ENCODE measurements at places on chromosomes 16 and 17.

GRCh38 chr16:27676839-27677238, 126.9 kb downstream of the KATNIP start:
- no peak for DNase-seq

DNA sequence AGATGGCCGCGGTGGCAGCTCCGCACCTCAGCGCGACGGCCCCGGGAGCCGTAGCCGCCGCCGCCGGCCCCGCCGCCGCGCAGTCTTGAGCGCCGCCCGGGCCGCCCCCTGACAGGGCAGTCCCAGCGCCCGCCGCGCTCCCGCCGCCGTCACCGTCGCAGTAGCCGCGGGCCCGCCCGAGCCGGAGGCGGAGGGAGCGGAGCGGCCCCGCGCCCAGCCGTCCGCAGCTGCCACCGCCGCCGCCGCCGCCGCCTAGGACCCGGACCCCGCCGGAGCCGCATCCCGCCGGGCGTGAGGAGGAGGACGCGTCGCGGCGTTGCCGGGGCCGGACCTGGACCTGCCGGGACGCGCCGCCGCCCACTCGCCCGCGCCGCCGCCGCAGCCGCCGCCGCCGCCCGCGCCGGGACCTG, 218 bp downstream of the TNRC6C start:
- DNase-seq, result no peak

- DNase-seq, result no peak
Observed at GRCh38 chr17:31251105-31251969, 45.7 kb downstream of the OMG start.

DNA sequence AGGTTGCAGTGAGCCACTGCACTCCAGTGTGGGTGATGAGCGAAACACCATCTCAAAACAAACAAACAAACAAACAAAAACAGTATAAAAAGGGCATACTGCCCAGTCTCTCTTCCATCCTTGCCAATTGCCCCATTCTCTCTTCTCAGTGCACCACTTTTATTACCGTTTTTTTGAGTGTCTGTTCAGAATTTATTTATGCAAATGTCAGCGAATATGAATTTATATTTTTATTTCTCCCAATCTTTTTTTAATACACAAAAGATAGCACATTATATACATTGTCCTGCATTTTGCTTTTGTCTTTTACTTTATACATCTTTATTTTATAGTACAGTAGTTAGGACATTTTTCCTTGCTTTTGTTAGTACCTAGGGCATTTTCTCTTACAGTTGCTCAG, 19.6 kb downstream of the RNF135 start:
- no peak for DNase-seq

DNA sequence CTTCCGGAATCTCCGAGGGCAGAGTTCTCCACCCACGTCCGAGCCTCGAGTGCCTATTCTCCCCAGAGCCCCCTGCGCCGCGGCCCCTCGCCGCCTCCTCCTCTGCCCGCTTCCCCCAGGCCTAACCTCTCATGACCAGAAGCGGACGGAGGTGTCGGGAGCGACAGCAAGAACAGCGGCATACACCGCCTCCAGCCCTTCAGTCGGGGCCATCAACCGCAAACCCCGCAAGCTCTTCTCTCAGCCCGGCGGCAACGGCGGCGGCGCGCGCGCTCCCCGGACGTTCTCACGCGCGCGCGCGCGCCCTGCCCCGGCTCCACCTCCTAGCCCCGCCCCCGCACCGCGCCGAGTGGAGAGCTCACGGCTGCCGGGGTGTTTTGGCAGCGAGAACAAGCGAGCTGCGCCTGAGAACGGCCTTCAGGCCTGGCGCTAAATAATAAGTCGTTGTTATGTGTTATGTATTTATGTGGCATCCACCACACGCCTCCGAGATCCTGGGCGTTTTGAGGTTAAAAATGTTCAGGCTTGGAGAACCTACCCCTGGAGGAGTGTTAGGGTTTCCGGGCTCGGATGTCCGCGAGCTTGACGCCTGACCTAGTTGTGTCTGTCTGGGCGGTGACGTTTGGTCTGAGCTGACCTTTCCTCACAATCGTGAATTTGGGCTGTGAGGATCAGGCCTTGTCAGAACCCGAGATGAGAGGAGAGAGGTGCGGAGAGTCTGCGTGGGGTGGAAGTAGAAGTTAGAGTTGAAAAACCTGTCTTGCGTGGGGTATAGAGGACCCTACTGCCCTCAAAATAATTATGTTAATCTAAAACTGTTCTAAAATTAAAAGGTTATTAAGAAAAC, at the start of gene RNFT1:
Gene RNFT1, minus strand, starts transcription at position 259 of the 847 bp plus-strand sequence. Its CDS starts 77 bp downstream, at position 182.
- DNase-seq, result peak; percentile 96

- no peak for DNase-seq
Observed at GRCh38 chr16:66474750-66475199, 47.7 kb downstream of the BEAN1 start.

GRCh38 chr16:53064081-53064578, 9.3 kb downstream of the CHD9 start:
- no peak for DNase-seq

- DNase-seq, result no peak
Observed at GRCh38 chr17:64264891-64265290, 1.8 kb upstream of the TEX2 start.

GRCh38 chr17:81990836-81991683, 13.6 kb downstream of the ASPSCR1 start:
- no peak for DNase-seq

DNA sequence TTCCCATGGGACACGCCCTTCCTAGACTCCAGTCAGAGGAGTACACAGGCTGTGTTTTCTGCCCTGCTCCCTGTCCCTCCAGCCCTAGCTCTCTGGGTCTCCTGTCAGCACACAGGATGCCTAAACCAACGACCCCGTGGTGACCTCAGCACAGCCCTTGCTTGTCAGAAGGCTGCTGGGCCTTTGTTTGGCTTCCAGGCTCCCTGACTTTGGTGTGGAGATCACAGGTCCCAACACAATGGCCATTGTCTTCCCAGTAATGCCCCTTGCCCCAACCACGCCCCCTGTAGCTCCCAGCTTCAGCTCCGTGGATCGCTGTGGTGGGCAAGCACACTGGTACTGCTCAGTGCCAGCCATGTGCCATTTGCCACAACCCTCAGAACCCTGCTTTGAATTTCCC, 15.0 kb downstream of the HNF1B start:
- DNase-seq, result peak; percentile 91

DNA sequence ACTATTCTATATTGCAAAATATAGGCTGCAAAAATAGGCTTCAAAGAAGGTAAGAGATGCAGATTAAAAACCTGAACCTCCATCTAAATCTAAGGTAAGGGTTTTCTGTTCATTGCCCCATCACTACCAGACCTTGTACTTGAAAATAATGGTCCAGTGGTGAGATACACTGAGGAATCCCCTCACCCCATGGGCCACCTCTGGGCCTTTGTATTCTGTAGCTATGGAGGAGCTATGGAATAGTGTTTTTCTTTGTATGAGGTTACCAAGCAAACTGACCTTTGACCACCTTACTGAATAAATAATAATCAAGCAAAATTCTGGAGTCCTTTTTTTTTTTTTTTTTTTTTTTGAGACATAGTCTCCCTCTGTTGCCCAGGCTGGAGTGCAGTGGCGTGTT, 4.8 kb upstream of the UBE2Z start:
- no peak for DNase-seq

DNA sequence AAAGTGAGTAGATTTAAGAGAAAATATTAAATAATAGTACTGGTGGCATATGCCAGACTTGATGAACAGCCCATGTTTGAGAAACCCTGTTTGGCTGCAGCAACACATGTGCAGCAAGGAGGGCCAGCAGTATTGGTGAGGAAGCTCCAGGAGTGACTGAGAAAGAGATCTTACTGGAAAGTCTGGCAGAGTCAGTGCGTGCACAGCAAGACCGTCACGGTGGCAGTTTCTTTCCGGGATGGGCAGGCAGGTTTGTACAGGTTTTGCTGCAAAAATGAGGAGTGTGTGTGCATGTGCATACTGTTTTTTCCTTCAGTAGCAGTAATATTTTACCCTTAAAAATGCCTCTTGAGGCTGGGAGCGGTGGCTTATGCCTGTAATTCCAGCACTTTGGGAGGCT, 41.4 kb downstream of the KSR1 start:
- DNase-seq, result no peak

DNA sequence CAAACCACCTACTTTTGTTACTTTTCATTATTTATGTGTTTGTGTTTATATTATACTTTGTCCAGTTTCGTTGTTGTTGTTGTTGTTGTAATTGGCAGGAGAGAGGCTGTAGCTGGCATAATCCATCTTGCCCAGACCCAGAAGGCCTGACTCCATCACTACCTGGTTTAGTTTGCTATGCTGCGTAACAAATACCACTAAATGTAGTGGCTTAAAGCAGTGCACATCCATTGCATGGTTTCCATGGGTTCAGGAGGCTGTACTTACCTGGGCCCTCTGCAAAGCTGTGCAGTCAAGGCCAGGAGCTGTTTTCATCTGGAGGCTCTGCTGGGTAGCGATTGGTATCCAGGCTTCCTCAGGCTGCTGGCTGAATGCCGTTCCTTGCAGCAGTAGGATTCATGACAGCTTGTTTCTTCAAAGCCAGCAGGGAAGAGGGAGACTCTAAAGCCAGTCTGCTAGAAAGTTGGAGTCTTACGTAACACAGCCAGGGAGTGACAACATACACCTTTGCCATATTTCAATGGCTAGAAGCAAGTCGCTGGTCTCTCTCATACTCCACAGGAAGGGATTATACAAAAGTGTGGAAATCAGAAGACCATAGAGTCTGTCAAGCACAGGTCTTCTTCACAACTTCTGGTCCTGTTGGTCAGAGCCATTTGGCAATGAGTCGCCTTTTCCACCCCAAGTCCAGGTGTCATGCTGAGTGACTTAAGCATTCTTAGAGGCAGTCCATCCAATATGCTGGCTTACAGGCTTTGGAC, 41.1 kb downstream of the TNRC6C start:
- no peak for DNase-seq
